Spleen (tissue), 13 donors: ENCODE measurements at places on chromosomes 5 and 9. TPM values are rescaled to one million over a fixed set of nuclear protein-coding genes. Genes with fewer than 3 reads are reported as not detected.

DNA sequence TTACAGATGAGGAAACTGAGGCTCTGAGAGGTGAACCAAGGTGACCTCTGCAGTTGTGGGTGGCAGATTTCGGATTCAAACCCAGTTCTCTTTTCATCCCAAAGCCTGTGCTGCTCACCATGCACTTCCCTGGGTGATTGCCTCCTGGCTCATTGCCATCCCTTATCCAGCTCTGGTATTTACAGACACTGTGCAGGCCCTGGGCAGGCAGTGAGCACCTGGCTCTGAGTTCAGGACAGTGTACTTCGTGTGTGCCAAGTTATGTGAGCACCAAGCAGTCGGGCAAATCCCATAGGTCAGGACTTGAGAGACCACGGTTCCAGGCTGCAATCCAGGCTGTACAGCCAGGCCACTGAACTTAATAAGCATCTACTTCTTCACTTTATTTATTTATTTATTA, 1.4 kb downstream of the LRSAM1 start:
- peaks cover 33% of the 10 kb centered on the region for H3K36me3 ChIP-seq
- no peak for DNase-seq
- H3K27me3 ChIP-seq, result no peaks in the 10 kb centered on the region
- H3K4me3 ChIP-seq, result no peak overlapping the region
- peaks cover 33% of the 10 kb centered on the region for H3K4me1 ChIP-seq
- no peak overlapping the region for H3K27ac ChIP-seq

TSSK1B gene
- not detected for total RNA-seq

DNA sequence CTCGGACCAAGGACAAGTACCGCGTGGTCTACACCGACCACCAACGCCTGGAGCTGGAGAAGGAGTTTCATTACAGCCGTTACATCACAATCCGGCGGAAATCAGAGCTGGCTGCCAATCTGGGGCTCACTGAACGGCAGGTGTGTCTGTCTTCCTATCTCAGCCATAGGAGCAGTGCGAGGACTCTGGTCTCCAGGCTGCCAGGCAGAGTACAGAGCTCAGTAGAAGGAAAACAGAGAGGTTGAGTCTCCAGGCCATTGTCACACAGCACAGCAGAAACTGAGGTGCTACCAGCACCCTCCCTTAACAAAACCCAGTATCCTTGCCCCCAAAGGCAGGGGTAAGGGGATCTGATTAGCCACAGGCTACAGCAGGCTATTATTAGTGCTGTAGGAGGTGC, 7.1 kb upstream of the SLC6A7 start:
- H3K4me1 ChIP-seq, result peaks cover 17% of the 10 kb centered on the region
- no peaks in the 10 kb centered on the region for H3K36me3 ChIP-seq
- DNase-seq, result no peak

DNA sequence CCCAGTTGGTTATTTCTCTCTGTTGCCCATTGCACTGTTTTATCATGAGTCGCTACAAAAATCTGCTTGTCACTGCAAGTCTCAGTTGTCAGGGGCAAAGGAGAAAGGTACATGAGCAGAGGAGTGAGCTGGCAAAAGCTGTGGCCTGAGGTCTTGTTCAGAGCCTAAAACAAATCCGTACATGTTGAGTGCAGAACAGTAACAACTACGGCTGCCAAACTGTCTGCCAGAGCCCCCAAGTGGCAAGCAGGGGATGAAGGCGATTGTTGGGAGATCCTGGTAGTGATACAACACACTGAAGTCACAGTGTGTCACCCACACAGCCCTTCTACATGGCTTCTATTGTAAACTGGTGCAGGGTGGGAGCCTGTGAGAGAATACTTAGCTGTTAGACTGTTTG, 50.9 kb downstream of the BRINP1 start:
- no peaks in the 10 kb centered on the region for H3K27me3 ChIP-seq
- no peaks in the 10 kb centered on the region for H3K36me3 ChIP-seq
- no peaks in the 10 kb centered on the region for H3K4me1 ChIP-seq
- H3K4me3 ChIP-seq, result no peak overlapping the region
- DNase-seq, result no peak

SV2C gene
- total RNA-seq, result 0.43 TPM

GRCh38 chr9:137298401-137299202, 3.5 kb downstream of the NRARP start:
- peak overlapping the region; percentile 56 for H3K4me3 ChIP-seq
- DNase-seq, result no peak
- H3K27me3 ChIP-seq, result peaks cover 36% of the 10 kb centered on the region
- peaks cover 87% of the 10 kb centered on the region for H3K4me1 ChIP-seq
- no peaks in the 10 kb centered on the region for H3K36me3 ChIP-seq
- H3K27ac ChIP-seq, result peak overlapping the region; percentile 14

SLC6A18 gene
- not detected for total RNA-seq

DNA sequence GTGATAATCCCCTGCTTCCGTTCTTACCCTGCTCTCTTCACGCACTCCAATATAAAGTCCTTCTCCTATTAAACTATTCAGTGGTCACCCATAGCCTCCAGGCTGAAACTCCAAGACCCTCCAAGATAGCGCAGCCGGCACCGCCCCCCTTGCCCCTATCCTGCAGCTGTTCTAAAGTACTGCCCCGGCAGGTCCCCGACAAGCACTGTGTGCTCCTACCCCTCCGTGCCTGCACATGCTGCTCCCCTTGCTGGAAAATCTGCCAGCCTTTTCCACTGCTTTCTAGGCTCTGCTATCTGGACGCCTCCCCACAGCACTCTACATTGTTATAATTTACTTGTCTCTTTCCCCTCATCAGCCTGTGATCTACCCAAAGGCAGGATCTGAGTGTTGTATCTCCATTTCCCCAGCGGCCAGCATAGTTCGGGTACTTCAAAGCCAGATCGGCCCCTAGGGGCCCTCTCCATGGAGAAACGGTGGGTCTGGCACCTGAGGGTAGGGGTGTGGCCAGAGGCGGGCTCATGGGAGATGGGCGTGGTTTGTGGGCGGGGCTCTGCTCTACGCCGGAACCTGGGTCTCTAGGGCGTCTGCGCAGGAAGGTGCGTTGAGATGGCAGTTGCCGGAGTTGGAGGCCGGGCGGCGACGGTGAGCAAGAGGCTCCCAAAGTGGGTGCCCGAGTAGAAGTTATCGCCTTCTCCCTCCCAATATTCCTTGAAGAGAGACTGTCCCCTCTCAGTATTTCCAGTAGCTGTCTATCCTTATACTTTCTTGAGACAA, 83.5 kb upstream of the RUSC2 start:
- DNase-seq, result no peak
- no peaks in the 10 kb centered on the region for H3K27me3 ChIP-seq
- no peak overlapping the region for H3K4me3 ChIP-seq
- no peak overlapping the region for H3K27ac ChIP-seq

DNA sequence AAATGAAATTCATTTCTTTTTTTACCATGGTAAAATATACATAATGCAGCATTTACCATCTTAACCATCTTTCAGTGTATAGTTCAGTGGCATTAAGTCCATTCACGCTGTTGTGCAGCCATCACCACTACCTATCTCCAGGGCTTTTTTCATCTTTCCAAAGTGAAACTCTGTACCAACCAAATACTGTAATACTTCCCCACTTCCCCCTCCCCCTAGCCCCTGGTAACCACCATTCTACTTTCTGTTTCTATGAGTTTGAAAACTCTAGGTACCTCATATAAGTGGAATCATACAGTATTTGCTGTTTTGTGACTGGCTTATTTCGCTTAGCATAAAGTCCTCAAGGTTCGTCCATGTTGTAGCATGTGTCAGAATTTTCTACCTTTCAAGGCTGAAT, 23.4 kb downstream of the SPAAR start:
- peaks cover 11% of the 10 kb centered on the region for H3K4me1 ChIP-seq
- H3K27ac ChIP-seq, result no peak overlapping the region
- H3K4me3 ChIP-seq, result no peak overlapping the region
- no peaks in the 10 kb centered on the region for H3K27me3 ChIP-seq
- DNase-seq, result no peak
- H3K36me3 ChIP-seq, result no peaks in the 10 kb centered on the region

CDC20B gene
- total RNA-seq, result not detected

HMCN2 gene
- total RNA-seq, result 0.09 TPM

GRCh38 chr5:10702911-10703491, 58.0 kb downstream of the DAP start:
- H3K36me3 ChIP-seq, result peaks cover 34% of the 10 kb centered on the region
- H3K27me3 ChIP-seq, result no peaks in the 10 kb centered on the region
- H3K27ac ChIP-seq, result no peak overlapping the region
- peaks cover 9% of the 10 kb centered on the region for H3K4me1 ChIP-seq
- H3K4me3 ChIP-seq, result no peak overlapping the region
- no peak for DNase-seq
